ENCODE measurements at places on chromosomes 7 and 10. TPM values are rescaled to one million over a fixed set of nuclear protein-coding genes. Genes with fewer than 3 reads are reported as not detected.

ELMO1 gene
- 51.4 TPM for total RNA-seq

MMP21 gene
- 0.13 TPM for total RNA-seq

TACC2 gene
- 193 TPM for total RNA-seq

LRRD1 gene
- total RNA-seq: not detected

TOMM7 gene
- 278 TPM for total RNA-seq

SLC18A2 gene
- total RNA-seq: 1.9 TPM

SLC13A1 gene
- total RNA-seq: not detected

STAG3 gene
- 3.7 TPM for total RNA-seq

ARHGEF5 gene
- total RNA-seq: 32.3 TPM

SEC31B gene
- total RNA-seq: 10.1 TPM

REEP3 gene
- 57.8 TPM for total RNA-seq

CNPY1 gene
- not detected for total RNA-seq

GRCh38 chr10:78913219-78914059, 155.3 kb upstream of the ZMIZ1 start:
- no peaks in the 10 kb centered on the region for H3K27me3 ChIP-seq
- no peak overlapping the region for H3K27ac ChIP-seq
- H3K4me3 ChIP-seq: no peak overlapping the region
- DNase-seq: no peak
- H3K36me3 ChIP-seq: no peaks in the 10 kb centered on the region
- H3K4me1 ChIP-seq: no peaks in the 10 kb centered on the region

- peaks cover 21% of the 10 kb centered on the region for H3K27me3 ChIP-seq
- peak; percentile 42 for DNase-seq
- H3K36me3 ChIP-seq: no peaks in the 10 kb centered on the region
These were observed 738 bp downstream of the ETV1 start for GRCh38 chr7:13988731-13989125.

DNA sequence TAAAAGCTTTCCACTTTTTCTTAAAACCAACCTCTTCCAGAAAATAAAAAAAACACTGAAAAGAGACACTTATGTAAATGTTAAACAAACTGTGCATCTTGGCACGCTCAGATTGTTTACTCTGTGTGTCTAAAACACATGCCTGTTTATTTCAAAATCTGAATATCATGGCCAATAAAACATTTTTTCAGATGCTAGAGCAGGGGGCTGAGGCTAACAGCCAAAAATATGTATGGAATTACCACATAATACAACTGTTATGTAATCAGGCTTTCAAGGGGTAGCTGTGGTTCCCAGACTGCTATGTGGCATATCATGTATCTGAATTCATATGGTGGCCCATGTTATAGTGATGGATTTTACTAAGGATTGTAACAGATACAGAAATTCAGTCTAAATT, 130.4 kb downstream of the HIBADH start:
- peaks cover 17% of the 10 kb centered on the region for H3K36me3 ChIP-seq
- H3K27ac ChIP-seq: no peak overlapping the region
- H3K4me3 ChIP-seq: no peak overlapping the region
- no peaks in the 10 kb centered on the region for H3K4me1 ChIP-seq

- peaks cover 16% of the 10 kb centered on the region for H3K4me1 ChIP-seq
- no peak for DNase-seq
- no peak overlapping the region for H3K27ac ChIP-seq
- H3K27me3 ChIP-seq: no peaks in the 10 kb centered on the region
These were observed 11.4 kb upstream of the FAS start for GRCh38 chr10:88979153-88979562.

- peaks cover 21% of the 10 kb centered on the region for H3K4me1 ChIP-seq
- no peak overlapping the region for H3K4me3 ChIP-seq
- H3K27ac ChIP-seq: peak overlapping the region; percentile 54
- H3K27me3 ChIP-seq: no peaks in the 10 kb centered on the region
- DNase-seq: no peak
These were observed 63.7 kb upstream of the ARID5B start for GRCh38 chr10:61837755-61838171.

GRCh38 chr7:6172910-6173295, 99.5 kb downstream of the CYTH3 start:
- no peak overlapping the region for H3K4me3 ChIP-seq
- peaks cover 5% of the 10 kb centered on the region for H3K4me1 ChIP-seq
- H3K27me3 ChIP-seq: no peaks in the 10 kb centered on the region

- DNase-seq: peak; percentile 91
- peak overlapping the region; percentile 14 for H3K4me3 ChIP-seq
These were observed 64.0 kb downstream of the OAT start for GRCh38 chr10:124354411-124355382.

GRCh38 chr7:108097703-108098102, 32.5 kb downstream of the LAMB4 start:
- H3K27me3 ChIP-seq: no peaks in the 10 kb centered on the region
- no peak for DNase-seq
- peaks cover 15% of the 10 kb centered on the region for H3K4me1 ChIP-seq
- H3K36me3 ChIP-seq: no peaks in the 10 kb centered on the region

DNA sequence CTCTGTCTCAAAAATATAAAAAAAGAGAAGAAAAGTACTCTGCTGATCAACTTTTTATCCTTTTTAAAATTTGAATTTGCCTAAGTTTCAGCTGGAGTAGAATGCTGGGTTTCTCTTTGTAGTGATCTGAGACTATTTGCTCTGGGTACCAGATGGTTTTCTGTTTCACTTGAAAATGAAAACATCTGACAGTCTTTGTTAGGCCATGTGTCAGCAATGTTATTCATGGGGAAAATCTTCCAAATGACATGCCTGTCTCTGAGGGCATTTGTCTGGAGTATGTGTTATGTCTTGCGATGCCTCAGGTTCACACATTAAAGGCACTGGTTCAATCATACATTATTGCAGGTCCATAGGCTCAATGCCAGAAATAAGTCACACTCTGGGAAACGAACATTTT, 175.3 kb upstream of the TMEM229A start:
- H3K27ac ChIP-seq: no peak overlapping the region
- no peaks in the 10 kb centered on the region for H3K36me3 ChIP-seq
- no peaks in the 10 kb centered on the region for H3K27me3 ChIP-seq
- DNase-seq: no peak
- H3K4me3 ChIP-seq: no peak overlapping the region
- H3K4me1 ChIP-seq: no peaks in the 10 kb centered on the region

- H3K4me3 ChIP-seq: no peak overlapping the region
- H3K27ac ChIP-seq: no peak overlapping the region
- H3K4me1 ChIP-seq: peaks cover 37% of the 10 kb centered on the region
These were observed 48.1 kb downstream of the SGMS1 start for GRCh38 chr10:50575477-50576244.

DNA sequence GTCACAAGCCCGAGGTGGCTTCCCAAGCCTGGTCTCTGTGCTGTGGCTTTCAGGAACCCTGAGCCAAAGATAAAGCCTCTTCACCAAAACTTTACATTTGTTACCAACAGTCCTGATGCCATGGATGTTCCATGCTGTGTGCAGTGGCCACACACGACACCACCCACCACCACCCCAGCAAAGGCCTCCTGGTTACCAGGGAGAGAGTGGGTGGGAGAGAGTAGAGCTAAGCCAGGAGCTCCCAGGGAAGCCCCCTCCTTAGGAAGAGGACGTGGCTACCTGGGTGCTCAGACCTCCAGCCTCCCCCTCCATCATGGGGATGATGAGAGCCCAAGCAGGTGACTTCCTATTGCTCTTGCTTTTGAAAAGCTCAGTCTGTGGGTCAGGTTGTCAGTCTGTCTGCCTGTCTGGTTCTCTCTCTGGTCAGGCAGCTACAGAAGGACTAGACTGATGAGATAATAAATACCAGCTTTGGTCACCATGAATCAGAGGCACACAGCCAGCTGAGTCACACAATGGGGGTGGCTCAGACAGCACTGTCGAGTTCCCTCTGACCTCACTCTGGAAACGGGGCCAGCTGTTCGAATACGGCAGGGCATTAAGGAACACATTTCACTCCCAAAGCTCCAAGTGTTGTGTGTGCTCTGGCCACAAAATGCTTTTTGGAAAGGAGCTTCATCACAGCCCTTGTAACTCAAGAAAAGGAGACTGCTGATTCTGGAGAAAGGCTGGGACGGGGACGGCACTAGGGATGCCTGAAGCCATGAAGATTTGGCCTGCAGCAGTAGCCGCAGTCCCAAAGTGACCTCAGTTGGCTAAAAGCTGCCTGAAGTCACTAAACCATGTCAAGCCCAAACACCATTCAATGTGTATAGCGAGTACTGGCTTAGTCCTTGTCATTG, 166.0 kb downstream of the FANK1 start:
- H3K4me3 ChIP-seq: no peak overlapping the region
- no peaks in the 10 kb centered on the region for H3K36me3 ChIP-seq
- no peak overlapping the region for H3K27ac ChIP-seq
- peaks cover 8% of the 10 kb centered on the region for H3K4me1 ChIP-seq
- DNase-seq: no peak

DNA sequence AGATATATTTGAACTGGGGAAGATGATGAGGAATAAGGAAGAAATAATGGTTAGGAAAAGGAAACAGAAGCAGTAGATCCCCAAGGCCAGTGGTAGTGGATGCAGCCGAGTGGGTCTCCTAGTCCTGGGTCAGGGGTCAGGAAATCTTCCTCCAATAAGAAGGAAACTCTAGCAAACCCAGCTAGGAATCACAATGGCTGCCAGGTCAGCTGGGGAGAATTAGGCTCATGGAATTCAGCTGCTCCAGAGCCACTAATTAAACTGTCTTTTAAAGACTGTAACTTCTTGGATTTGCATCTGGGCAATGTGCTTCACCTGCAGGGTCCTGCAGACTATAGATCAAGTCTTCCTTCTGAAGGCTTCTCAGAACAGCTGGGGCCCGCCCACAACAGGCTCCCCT, 644.4 kb downstream of the KCNMA1 start:
- no peak overlapping the region for H3K27ac ChIP-seq
- no peaks in the 10 kb centered on the region for H3K27me3 ChIP-seq
- no peak for DNase-seq
- H3K4me3 ChIP-seq: no peak overlapping the region
- no peaks in the 10 kb centered on the region for H3K36me3 ChIP-seq

DNA sequence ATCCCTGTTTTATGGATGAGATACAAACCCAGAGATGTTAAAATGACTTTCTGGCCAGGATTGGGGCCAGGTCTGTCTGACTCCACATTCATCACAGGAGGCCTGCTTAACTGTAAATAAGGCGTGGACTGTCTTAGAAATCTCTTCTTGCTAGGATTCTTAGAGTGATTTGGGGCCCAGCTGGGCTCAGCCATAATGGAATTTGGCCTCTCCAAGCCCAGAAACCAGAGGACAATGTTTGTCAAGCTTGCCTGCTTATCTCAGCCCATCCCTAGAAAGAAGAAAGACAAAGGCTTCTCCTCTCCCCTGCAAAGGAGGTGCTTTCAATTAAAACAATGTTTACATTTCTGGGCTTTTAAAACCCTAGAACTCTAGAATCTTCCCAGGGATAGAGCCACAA, 2.9 kb downstream of the HABP2 start:
- no peaks in the 10 kb centered on the region for H3K4me1 ChIP-seq
- no peak for DNase-seq
- peaks cover 11% of the 10 kb centered on the region for H3K27me3 ChIP-seq
- H3K4me3 ChIP-seq: no peak overlapping the region
- H3K36me3 ChIP-seq: no peaks in the 10 kb centered on the region
- no peak overlapping the region for H3K27ac ChIP-seq

DNA sequence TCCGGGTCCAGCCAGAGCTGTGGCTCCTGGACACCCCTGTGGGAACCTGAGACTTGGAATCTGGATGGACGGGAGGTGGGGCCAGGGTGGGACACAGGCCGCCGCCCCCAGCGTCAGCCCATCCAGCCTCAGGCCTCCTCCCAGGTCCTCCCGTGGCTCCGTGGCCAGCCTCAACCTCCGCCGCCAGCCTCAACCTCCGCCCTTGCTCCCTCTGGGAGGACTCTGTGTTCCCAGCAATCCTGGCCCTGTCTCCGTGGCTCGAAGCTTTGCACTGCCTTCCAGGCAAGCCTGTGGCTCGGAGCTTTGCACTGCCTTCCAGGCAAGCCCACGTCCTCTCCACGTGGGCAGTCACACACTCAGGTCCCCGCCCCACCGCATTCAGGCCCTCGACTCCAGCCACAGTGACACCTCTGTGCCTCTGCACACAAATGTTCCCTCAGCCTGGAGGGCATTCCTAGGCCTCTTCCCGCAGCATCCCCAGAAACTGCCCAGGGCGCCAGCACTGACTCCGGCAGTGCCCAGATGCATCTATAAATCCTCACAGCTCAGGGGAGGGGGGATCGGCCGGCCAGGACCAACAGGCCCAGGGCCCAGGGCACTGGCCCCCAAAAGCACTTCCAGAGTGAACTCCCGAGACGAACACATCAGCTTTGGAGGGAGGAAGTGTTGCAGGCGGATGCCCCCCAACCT, 44.7 kb upstream of the PDGFA start:
- no peak overlapping the region for H3K4me3 ChIP-seq
- no peak for DNase-seq
- H3K36me3 ChIP-seq: no peaks in the 10 kb centered on the region
- no peak overlapping the region for H3K27ac ChIP-seq

- no peaks in the 10 kb centered on the region for H3K4me1 ChIP-seq
- H3K27ac ChIP-seq: no peak overlapping the region
- H3K4me3 ChIP-seq: no peak overlapping the region
- no peaks in the 10 kb centered on the region for H3K36me3 ChIP-seq
- H3K27me3 ChIP-seq: no peaks in the 10 kb centered on the region
These were observed 58.4 kb upstream of the WAPL start for GRCh38 chr10:86579883-86580520.

DNA sequence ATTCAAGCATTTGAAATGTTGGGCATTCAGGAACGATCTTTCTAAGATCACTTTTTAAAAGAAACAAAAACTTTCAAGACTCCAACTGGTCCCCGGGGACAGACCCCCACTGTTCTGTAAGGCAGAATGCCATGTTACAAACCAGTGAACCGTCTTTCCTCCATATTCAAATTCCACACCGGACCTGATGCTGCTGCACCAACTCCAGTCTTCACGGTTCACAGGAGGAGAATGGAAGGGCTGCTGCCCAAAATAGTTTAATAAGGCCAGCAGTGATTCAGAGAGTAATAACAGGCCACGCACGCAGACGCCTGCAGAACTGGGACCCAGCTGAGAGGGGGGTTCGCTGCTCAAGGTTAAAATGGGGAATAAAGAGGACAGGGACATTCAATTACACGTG, 47.2 kb downstream of the OSBPL3 start:
- H3K27me3 ChIP-seq: no peaks in the 10 kb centered on the region
- H3K27ac ChIP-seq: no peak overlapping the region

- no peaks in the 10 kb centered on the region for H3K27me3 ChIP-seq
- H3K27ac ChIP-seq: no peak overlapping the region
- no peak for DNase-seq
- H3K36me3 ChIP-seq: no peaks in the 10 kb centered on the region
- H3K4me1 ChIP-seq: peaks cover 10% of the 10 kb centered on the region
These were observed 1.3 kb upstream of the POT1 start for GRCh38 chr7:124930655-124931597.

DNA sequence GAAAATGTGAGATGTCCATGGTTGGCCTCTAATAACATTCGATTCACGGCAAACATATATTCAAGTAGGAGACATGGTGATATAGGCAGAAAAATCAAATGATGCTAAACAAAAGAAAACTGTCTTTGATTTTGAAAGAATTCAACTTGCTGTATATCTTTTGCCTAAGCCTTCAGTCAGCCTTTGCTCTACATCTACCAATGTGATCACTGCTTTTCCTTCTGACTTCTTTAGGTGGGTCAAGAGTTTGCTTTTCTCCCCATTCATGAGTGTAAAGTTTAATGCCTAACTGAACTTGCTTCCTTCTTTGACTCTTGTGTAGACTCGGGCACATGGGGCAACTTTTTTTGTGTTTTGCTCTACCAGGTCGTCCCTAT, 417 bp upstream of the HIF1AN start:
- no peak overlapping the region for H3K27ac ChIP-seq
- H3K27me3 ChIP-seq: no peaks in the 10 kb centered on the region
- H3K4me3 ChIP-seq: peak overlapping the region; percentile 79
- DNase-seq: no peak
- peaks cover 18% of the 10 kb centered on the region for H3K4me1 ChIP-seq

Data from left lung (tissue), 14 donors.